Type B pancreatic cell (in vitro differentiated cells): ENCODE measurements at places on chromosomes 16 and 17. TPM values are rescaled to one million over a fixed set of nuclear protein-coding genes. Genes with fewer than 3 reads are reported as not detected.
A peak's percentile ranks its signal among the peaks of the same experiment; 100 is the strongest.

DNA sequence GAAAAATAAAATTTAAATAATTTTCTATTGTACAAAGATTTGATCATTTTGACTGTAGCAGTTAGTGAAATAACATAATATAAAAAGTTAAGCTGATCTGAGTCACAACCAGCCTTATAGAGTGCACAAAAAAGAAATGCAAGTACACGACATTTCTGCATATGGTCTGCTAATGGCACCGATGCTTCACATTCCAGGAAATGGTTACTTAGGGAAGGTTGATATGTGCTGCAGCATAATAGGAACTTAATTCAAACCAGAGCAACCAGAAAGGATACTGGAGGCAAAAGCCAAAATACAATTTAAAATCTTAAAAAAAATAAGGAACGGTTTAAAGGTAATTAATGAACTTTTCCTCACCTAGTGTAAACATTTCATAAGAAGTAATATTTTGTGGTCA lies 10.0 kb upstream of the CFDP1 start:
- H3K27me3 ChIP-seq = no peaks in the 10 kb centered on the region
- no peak overlapping the region for H3K4me3 ChIP-seq
- H3K27ac ChIP-seq = peak overlapping the region; percentile 18
- peaks cover 4% of the 10 kb centered on the region for H3K36me3 ChIP-seq
- peaks cover 6% of the 10 kb centered on the region for H3K4me1 ChIP-seq
- no peak for DNase-seq

EPOP gene
- 6.2 and 11.0 TPM in 2 replicates for total RNA-seq

- H3K4me1 ChIP-seq = peaks cover 8% of the 10 kb centered on the region
- no peak for DNase-seq
- no peak overlapping the region for H3K4me3 ChIP-seq
- H3K36me3 ChIP-seq = peaks cover 10% of the 10 kb centered on the region
Measured at GRCh38 chr16:78435260-78435659, 335.8 kb downstream of the WWOX start.

DNA sequence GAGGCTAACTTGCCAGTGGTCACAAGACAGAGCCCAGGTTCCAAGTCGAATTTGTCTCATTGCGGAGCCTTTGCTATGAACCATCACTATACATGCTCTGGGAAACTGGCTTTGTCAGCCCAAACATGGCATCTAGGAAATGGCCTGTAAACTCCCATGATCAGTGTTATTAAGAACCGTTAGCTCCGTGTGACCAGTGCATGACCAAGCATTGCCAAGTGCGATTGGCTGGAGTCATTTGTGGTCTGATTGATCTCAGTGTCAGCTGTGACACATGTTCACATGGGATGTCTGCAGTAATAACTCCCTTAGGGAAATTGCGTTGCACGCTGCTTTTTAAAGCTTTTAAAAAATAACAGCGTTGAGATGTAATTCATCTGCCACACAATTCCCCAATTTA lies 18.6 kb upstream of the CDH3 start:
- peaks cover 4% of the 10 kb centered on the region for H3K4me1 ChIP-seq
- H3K4me3 ChIP-seq = no peak overlapping the region
- no peak for DNase-seq
- H3K27ac ChIP-seq = no peak overlapping the region
- no peaks in the 10 kb centered on the region for H3K36me3 ChIP-seq

DNA sequence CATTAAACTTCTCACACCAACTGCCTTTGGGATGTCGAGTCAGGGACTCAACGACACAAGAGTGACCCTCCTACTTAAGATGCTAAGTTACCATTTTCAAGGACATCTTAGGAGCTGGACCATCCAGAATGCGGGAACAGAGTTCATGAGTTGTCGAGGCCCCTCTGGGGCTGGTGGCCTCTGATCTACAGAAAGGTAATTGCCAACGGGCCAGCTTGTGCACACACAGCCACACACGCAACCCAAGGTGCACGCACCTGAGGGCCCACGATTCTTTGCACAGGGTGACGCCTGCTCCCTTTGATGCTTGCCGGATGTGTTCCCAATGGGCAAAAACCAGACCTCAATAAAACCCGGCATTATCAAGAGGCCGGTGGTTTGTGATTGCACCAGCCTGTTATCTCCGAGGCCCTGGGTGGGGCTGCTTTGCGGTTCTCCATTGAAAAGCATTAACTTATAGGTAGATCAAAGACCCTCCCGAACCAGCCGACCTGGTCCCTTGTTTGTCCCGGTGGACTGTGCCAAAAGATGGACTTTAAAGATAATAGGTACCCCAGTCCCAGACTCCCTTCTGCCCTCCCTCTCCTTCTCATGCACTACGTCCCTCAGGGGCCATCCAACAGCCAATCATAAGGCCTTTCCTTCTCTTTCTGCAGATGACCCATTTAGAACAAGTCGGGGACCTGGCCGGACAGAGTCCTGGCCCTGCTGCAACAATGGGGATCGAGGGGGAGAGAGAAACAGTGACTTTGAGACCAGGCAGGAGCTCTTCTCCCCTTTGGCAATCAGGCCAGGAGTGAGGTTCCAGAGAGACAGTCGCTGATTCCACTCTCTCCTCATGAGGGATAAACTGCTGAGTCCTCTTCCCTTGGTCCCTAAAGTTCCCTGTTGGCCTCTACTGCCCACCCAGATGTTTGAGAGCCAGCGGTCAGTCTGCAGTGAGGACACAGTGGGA lies 292.5 kb downstream of the SOX9 start:
- H3K4me3 ChIP-seq = peak overlapping the region; percentile 12
- peaks cover 53% of the 10 kb centered on the region for H3K4me1 ChIP-seq
- H3K36me3 ChIP-seq = peaks cover 47% of the 10 kb centered on the region

- no peak overlapping the region for H3K27ac ChIP-seq
- H3K4me3 ChIP-seq = no peak overlapping the region
- peaks cover 4% of the 10 kb centered on the region for H3K4me1 ChIP-seq
Measured at GRCh38 chr16:78224342-78224741, 124.9 kb downstream of the WWOX start.

- no peak overlapping the region for H3K4me3 ChIP-seq
- no peak overlapping the region for H3K27ac ChIP-seq
- H3K36me3 ChIP-seq = no peaks in the 10 kb centered on the region
- no peaks in the 10 kb centered on the region for H3K4me1 ChIP-seq
- no peak for DNase-seq
Measured at GRCh38 chr16:35196313-35196712, 1736.9 kb downstream of the TP53TG3F start.

- DNase-seq = no peak
- H3K4me1 ChIP-seq = peaks cover 11% of the 10 kb centered on the region
- no peaks in the 10 kb centered on the region for H3K36me3 ChIP-seq
- no peak overlapping the region for H3K27ac ChIP-seq
Measured at GRCh38 chr16:1287982-1288670, 21.3 kb upstream of the UBE2I start.

TBC1D3D gene
- total RNA-seq = 0.60 TPM in 1 of 2 replicates, not detected in the other

- H3K4me3 ChIP-seq = no peak overlapping the region
- no peak for DNase-seq
- H3K27me3 ChIP-seq = no peaks in the 10 kb centered on the region
- peaks cover 7% of the 10 kb centered on the region for H3K36me3 ChIP-seq
Measured at GRCh38 chr17:77133087-77133638, 7.6 kb upstream of the SEC14L1 start.

- no peaks in the 10 kb centered on the region for H3K27me3 ChIP-seq
- peaks cover 14% of the 10 kb centered on the region for H3K4me1 ChIP-seq
- H3K36me3 ChIP-seq = peaks cover 4% of the 10 kb centered on the region
Measured at GRCh38 chr17:81681672-81682071, 1.9 kb downstream of the ARL16 start.

ARHGDIG gene
- total RNA-seq = 2.5 and 5.0 TPM in 2 replicates

DNA sequence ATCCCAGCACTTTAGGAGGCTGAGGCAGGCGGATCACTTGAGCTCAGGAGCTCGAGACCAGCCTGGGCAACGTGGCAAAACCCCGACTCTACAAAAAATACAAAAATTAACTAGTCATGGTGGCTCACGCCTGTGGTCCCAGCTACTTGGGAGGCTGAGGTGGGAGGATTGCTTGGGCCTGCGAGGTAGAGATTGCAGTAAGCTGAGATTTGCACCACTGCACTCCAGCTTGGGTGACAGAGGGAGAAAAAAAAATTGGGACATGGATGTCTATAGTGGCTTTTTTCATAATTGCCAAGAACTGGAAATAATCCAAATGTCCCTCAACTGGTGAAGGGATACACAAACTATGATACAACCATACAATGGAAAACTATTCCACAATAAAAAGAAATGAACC lies 28.6 kb downstream of the OSBPL7 start:
- DNase-seq = no peak
- H3K4me3 ChIP-seq = no peak overlapping the region
- no peak overlapping the region for H3K27ac ChIP-seq
- peaks cover 3% of the 10 kb centered on the region for H3K4me1 ChIP-seq
- H3K36me3 ChIP-seq = no peaks in the 10 kb centered on the region
- H3K27me3 ChIP-seq = peaks cover 88% of the 10 kb centered on the region

TBC1D3G gene
- not detected in 2 replicates for total RNA-seq

DNA sequence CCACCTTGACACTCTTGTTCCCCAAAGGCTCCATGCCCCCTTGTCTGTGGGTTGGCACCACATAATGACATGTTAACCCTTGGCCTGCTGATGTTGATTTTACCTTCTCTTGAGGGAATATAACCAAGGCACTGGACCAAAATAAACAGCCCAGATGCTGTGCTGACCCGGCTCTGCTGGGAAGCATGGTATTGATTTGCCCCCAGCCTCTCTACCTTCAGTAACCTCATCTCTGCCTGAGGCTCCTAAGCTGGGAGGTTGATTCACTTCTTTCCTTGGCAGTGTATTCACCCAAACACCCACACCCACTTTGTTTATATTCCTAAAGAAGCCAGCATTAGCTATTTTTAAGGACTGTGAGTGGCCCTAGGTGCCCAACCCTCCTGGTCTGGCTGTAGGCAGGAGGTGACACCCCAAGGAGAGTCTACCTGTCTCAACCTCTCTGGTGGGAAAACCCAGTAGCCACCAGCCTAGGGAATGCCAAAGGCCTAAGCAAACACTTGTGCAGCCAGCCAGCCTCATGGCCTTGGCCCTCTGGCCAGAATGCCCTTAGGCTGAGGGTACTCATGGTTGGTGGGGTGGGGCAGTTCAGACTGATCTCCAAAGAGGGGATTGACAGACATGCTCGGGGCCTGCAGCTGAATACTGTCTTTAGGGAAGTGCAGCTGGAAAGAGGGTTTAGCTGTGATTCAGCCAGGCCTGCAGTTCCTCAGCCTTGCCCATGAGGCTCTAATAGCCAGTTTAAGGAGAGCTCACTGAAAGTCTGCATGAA lies 42.7 kb downstream of the GNAO1 start:
- no peak overlapping the region for H3K4me3 ChIP-seq
- no peaks in the 10 kb centered on the region for H3K36me3 ChIP-seq
- H3K27ac ChIP-seq = no peak overlapping the region
- DNase-seq = no peak
- H3K27me3 ChIP-seq = no peaks in the 10 kb centered on the region

HBA2 gene
- not detected in 2 replicates for total RNA-seq

- DNase-seq = no peak
- H3K4me3 ChIP-seq = no peak overlapping the region
- H3K27ac ChIP-seq = no peak overlapping the region
- peaks cover 29% of the 10 kb centered on the region for H3K27me3 ChIP-seq
Measured at GRCh38 chr17:12568358-12569251, 97.1 kb upstream of the MYOCD start.

- H3K27me3 ChIP-seq = no peaks in the 10 kb centered on the region
- peak within 1 kb of the TSS; percentile 95 for H3K4me3 ChIP-seq
- peak within 1 kb of the TSS; percentile 81 for H3K27ac ChIP-seq
- peaks cover 58% of the 10 kb centered on the region for H3K4me1 ChIP-seq
Measured at GRCh38 chr16:10942352-10943063, at the start of gene DEXI. DEXI (minus strand) TSS chr16:10942468; CDS start chr16:10942005, 463 bp downstream.

- H3K27ac ChIP-seq = no peak overlapping the region
- no peak for DNase-seq
- H3K4me3 ChIP-seq = no peak overlapping the region
- no peaks in the 10 kb centered on the region for H3K4me1 ChIP-seq
- no peaks in the 10 kb centered on the region for H3K27me3 ChIP-seq
Measured at GRCh38 chr16:56345406-56346050, 79.8 kb downstream of the AMFR start.

- H3K4me3 ChIP-seq = peak overlapping the region; percentile 34
- H3K4me1 ChIP-seq = peaks cover 5% of the 10 kb centered on the region
- no peak overlapping the region for H3K27ac ChIP-seq
- H3K27me3 ChIP-seq = peaks cover 29% of the 10 kb centered on the region
Measured at GRCh38 chr17:28226563-28227315, 92.3 kb upstream of the TMEM97 start.

DNA sequence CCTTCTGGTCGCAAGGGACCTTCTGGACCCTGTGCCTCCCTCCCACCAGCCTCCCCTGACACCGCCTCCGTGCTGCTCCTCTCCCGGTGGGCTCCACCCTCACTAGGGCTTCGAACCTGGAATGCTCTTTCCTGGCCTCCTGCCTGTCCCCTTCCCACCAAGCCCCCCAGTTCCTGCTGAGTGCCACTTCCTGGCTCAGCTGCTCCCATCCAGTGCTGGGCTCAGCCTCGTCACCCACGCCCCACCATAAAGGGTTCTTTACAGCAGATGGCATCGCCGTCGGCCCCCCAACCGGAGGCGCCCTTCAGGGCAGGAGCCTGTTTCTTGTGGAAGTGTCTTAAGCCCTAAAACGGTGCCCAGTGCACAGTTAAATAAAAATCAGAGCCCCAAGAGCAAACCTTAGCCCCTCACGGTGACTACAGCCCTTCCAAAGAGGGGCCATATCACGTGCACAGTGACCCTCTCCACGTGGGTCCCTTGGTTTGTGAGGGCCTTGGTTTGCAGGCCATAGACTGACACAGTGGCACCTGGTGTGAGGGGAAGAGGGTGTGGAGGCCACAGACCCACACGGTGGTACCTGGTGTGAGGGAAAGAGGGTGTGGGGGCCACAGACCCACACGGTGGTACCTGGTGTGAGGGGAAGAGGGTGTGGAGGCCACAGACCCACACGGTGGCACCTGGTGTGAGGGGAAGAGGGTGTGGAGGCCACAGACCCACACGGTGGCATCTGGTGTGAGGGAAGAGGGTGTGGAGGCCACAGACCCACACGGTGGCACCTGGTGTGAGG lies 111.4 kb downstream of the METRNL start:
- H3K36me3 ChIP-seq = no peaks in the 10 kb centered on the region
- no peak overlapping the region for H3K4me3 ChIP-seq
- no peak overlapping the region for H3K27ac ChIP-seq
- no peaks in the 10 kb centered on the region for H3K27me3 ChIP-seq
